HL-60 (cell line): ENCODE measurements at places on chromosomes 4 and X.

DNA sequence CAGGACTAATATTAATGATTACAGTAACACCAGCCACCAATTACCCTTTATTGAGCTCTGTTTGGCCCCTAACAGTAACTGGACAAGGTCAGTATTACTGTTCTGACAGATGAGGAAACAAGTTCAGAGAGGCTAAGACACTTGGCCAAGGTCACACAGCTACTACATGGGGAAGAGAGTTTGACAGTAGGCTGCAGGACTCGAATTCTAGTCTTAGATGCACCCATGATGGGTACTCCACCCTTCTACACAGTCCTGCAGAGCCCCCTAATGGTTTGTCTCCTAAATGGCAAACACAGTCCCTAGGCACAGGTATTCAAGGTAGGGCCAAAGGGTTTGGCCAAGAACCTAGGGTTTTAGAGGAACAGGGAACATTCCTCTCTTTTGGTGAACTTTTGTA lies 93.9 kb downstream of the NSUN7 start:
- DNase-seq: peak; percentile 48

GRCh38 chrX:23890933-23891332 lies 16.8 kb downstream of the APOO start:
- DNase-seq: no peak

GRCh38 chr4:74095482-74095881 lies 3.5 kb downstream of the CXCL2 start:
- DNase-seq: no peak

- DNase-seq: no peak
Measured at GRCh38 chr4:101953949-101954348, 163.4 kb downstream of the BANK1 start.

GRCh38 chr4:113390850-113391249 lies 341.4 kb downstream of the ANK2 start:
- no peak for DNase-seq

- DNase-seq: no peak
Measured at GRCh38 chrX:1443496-1444075, 9.1 kb downstream of the ASMTL start.
